ENCODE measurements at places on chromosomes 12 and 14. TPM values are rescaled to one million over a fixed set of nuclear protein-coding genes. Genes with fewer than 3 reads are reported as not detected.
A peak's percentile ranks its signal among the peaks of the same experiment; 100 is the strongest.

GRCh38 chr14:70665448-70666360 lies 24.0 kb downstream of the TTC9 start:
- no peak for DNase-seq

Gene CCDC184
- 11.9 TPM for total RNA-seq

DNA sequence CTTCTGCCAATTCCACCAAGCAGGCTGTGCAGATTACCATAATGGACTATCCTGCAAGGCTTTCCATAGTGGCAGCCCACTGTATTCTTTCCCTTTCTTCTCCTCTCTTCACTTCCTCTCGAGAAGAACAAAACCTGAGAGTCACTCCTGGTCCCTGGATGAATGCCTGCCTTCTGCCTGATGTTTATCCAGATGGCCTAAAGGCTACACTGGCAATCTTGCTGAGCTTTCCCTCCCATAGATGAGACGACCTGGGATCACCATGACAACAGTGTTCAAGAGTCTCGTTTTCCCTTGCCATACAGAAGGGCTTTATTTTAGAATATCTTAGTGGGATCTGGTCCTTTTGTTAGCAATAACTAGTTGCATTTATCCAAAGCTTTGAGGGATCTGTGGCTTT lies 142.3 kb downstream of the RTN1 start:
- no peak for DNase-seq

Gene HCAR3
- total RNA-seq, result not detected

Gene OR6C2
- total RNA-seq, result not detected

Gene PMCH
- not detected for total RNA-seq

Gene LTBP2
- 1.3 TPM for total RNA-seq

DNA sequence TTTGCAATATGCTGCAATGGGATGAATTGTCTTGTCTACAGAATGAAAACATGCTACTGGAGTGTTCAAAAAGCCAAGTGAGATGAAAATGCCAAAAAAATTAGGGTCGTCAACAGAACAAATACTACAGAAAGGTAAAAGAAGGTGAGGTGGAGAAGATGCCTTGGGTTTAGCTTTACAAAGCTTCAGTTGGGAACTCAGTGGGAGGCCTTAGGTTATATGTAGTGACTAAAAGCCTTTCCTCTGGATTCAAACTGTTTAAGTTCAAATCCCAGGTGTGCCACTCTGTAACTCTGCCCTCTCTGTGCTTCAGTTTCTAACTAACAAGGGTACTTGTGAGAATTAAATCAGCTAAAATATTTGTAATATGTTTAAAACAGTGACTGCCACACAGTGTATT lies 84.9 kb upstream of the PDE3A start:
- DNase-seq, result no peak

DNA sequence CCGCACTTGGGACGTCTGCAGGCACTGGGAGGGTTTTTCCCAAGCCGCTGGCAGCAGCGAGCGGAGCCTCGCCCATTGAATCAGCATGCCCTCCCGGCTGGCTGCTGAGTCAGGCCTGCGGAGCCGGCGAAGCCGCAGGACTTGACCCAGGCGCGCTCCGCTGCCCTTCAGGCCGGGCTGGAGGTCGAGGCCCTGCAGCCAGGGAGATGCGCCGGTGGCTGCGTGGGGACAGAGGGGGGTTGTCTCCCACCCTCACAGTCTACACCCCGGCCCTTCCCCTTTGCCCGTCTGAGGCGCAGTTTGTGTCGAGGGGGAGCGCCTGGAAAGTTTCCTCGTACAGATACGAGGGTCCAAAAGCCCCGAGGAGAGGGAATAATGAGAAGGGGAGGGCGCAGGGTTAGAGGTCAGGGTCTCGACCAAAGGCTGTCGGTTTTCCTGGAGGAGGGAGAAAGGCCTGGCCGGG lies 759 bp upstream of the KLC1 start:
- DNase-seq, result peak; percentile 81

Gene COQ10A
- 13.4 TPM for total RNA-seq

Gene CRIP1
- total RNA-seq, result not detected

GRCh38 chr12:130335517-130336392 lies 1.9 kb upstream of the PIWIL1 start:
- DNase-seq, result no peak

DNA sequence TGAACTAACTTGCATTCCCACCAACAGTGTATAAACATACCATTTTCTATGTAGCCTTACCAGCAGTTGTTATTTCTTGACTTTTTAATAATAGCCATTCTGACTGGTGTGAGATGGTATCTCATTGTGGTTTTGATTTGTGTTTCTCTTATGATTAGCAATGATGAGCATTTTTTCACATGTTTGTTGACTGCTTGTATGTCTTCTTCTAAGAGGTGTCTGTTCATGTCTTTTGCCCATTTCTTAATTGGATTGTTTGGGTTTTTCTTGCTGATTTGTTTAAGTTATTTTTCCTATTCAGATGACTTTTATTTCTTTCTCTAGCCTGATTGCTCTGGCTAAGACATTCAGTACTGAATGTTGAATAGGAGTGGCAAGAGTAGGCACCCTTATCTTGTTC lies 230.3 kb downstream of the DAD1 start:
- no peak for DNase-seq

DNA sequence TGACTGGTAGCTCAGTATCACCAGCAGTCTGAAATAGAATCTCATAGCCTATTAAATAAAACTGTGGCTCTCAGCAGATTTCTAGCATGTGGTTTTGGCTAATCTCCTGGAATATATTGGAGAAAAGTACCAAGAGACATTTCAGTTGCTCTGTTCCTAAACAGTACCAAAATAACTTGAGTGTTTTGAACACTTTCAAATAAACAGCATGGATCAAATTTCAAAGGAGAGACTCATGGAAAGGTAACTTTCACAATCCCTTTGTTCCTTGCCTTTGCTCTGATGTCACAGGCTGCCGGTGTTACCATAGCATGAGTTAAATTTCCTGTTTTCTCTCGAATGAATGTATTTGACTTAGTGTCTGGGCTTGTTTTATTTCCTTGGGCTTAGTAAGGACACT lies 3.4 kb downstream of the ARG2 start:
- DNase-seq, result no peak

Gene JAG2
- total RNA-seq, result 160 TPM

Gene TMEM233
- total RNA-seq, result not detected

Gene CAPS2
- 1.9 TPM for total RNA-seq

DNA sequence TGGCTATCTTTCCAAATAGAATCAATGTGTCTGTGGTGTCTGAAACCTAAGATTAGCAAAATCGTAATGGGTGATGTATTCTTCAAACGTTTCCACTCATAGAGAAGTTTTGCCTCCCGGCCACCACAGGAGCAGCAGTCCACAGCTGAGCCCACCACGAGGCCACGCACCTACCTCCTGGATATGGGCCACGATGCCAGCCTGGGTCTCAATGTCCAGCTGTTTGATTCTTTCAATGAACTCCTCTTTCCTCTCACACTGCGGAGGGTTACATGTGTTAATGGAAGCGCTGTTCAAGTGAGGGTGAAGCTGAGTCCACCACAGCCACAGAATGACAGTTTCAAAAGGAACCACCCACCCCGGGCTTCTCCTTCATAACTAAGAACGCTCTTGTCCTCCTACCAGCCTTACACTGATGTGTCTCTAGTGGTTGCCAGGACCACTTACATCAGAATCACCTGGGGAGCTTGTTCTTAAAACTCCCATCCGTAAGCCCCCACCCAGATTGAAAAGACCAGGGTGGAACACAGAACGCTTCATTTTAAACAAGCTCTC lies 75.3 kb downstream of the CCDC88C start:
- no peak for DNase-seq

Gene PLEKHG7
- not detected for total RNA-seq

Gene SLCO1B3
- total RNA-seq, result not detected

- no peak for DNase-seq
Measured at GRCh38 chr12:104339663-104340062, 36.1 kb downstream of the EID3 start.

Gene RBMS2
- total RNA-seq, result 17.0 TPM

Gene HEATR5A
- 23.4 TPM for total RNA-seq

- no peak for DNase-seq
Measured at GRCh38 chr12:116125956-116126566, 151.4 kb downstream of the MED13L start.

GRCh38 chr14:50736932-50737419 lies 68.9 kb upstream of the SAV1 start:
- DNase-seq, result no peak

Gene RNASE3
- total RNA-seq, result not detected

Gene RD3L
- total RNA-seq, result not detected

Measured in SJSA1 (cell line).